ENCODE measurements at places on chromosomes 1 and 21.

- no peak for DNase-seq
These were observed 295.5 kb upstream of the KAZN start for GRCh38 chr1:14303011-14303410.

DNA sequence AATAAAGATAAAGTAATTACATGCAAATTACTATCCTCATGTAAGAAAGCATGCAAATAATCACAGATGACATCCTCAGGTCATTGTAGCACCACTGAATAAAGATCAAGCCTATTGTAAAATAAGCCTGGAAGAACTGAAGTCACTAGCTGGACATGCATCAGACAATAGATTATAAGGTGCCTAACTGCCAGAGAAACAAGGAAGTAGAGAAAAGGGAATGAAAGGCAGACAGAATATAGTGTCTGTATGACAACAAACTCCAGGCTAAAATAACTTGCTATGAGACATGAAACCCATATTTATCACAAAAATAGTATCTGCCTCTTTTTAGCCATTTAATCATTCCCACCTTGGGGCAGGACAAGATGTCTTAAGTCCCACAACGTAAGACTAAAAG is 108.7 kb downstream of the ENAH start:
- no peak for DNase-seq

DNA sequence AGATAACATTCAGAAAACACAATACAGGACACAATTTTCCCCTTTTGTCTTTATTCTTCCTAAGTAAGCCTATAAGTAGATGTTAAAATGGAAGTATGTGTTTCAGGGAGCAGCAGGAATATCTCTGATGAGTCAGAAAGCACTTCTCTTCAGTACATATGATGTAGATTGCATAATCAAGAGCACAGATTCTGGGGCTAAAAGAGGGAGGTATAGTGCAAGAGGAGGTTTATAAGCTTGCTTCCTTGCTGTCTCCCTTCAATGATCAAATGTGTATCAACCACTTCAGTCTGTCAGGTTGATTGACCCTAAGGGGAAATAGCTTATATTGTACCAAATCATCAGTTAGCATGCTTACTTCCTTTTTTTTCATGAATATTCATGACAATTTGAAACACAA is 822.8 kb downstream of the BRINP3 start:
- DNase-seq, result no peak

GRCh38 chr1:244284641-244285156 is 167.0 kb downstream of the ADSS2 start:
- DNase-seq, result no peak

- no peak for DNase-seq
These were observed 35.4 kb upstream of the TTC39A start for GRCh38 chr1:51365774-51366173.

DNA sequence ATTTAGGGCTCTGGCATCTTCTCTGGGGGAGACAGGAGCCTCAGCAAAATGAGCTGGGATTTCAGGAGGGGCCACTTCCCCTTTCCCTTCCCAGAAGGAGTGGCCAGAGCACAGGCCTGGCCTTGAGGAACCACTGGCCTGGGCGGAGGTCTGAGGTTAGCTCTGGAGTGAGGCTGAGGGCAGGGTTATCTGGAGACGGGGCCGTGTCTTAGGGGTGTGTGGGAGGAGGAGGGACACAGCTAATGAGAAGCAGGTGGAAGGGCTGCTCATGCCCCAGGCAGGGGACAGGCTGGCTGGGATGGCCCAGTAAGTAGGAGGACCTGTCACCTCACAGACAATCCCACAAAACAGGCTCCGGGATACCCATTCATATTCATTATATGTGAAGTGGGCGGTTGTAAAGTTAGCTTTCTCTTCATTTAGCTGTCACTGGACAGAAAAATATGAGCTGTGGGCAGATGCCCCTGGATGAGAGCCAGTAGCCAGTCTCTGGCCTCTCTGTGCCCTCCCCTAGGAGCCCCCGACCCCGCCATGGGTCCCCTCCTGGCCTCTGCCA is 12.4 kb downstream of the ALX3 start:
- no peak for DNase-seq

- DNase-seq, result no peak
These were observed 56.0 kb upstream of the ADARB1 start for GRCh38 chr21:45018131-45019075.

DNA sequence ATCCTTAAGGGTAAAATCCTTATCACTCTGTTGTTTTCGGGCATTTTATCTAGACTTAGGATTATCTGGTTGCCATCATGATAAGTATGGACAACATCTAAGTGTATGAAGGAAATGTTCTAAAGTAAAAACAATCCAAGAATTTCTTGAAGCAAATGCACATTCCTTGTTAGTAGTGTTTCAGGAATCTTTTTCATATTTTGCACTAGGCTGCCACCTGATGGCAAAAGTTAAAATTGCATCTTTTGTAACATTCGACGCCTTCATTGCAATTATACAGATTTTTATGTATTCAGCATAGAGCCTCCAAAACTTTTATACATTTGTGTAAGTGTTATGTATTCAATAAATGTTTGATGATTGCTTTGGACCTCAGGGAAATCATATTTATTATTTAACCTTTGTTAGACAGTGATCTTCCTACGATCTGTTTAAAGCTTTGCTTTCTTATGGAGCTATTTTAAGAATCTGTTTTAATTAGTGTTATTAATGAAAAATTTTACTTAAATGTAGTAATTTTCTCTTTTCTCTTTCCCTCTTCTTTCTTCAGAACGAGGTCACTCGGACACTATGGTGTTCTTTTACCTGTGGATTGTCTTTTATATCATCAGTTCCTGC is 49.4 kb upstream of the KIAA1614 start:
- no peak for DNase-seq

- no peak for DNase-seq
These were observed 37.1 kb upstream of the USP25 start for GRCh38 chr21:15692711-15693110.

- no peak for DNase-seq
These were observed 46.7 kb downstream of the SYF2 start for GRCh38 chr1:25185409-25186160.

- no peak for DNase-seq
These were observed 612.0 kb downstream of the MATN1 start for GRCh38 chr1:30111431-30111830.

DNA sequence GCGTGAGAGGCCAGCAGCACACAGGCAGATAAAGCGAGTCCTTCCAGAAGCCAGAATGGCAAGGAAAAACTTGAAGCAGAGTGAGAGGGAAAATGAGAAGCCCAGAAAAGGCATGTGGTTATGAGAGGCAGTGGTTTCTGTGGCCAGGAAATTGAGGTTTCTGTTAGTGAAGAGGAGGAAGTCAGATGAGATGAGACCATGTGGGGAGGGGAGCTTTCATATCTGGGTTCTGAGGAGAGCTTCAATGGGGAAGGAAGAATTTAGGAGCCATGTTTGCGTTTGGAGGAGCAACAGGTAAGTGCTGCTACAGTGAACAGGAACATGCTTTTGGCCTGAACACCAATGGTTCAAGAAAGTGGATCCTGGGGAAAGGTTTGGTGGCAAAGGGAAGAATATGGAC is 6.1 kb upstream of the CD1A start:
- no peak for DNase-seq

DNA sequence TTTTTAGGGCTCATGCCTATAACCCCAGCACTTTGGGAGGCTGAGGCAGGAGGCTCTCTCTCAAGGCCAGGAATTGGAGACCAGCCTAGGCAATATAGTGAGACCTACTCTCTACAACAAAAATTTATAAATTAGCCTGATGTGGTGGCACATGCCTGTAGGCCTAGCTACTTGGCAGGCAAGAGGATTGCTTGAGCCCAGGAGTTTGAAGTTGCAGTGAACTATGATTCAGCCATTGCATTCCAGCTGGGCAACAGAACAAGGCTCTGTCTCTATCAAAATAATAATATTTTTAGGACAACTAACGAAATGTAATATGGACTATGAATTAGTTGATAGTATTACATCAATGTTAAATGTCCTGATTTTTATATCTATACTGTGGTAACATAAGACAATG is 68.8 kb upstream of the ARID1A start:
- DNase-seq, result no peak

DNA sequence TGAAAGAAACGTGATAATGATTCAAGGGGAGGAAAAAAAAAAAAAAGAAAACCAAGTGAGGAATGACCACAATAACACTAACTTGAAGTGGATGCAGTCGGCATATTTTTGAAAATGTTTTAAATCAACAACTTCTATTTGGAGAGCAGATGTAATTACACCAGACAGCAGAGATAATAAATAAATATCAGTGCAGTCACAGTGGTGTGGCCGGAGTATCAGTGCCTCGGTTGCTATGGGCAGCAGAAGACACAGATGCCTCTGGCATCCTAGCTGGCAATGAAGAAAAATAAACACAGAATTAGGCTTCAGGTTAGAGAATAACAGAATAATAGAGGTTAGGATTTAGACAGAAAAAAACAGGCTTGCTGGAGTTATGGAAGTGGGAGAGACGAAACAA is 888.3 kb downstream of the LTN1 start:
- DNase-seq, result no peak

- DNase-seq, result no peak
These were observed 192.5 kb upstream of the ZRANB2 start for GRCh38 chr1:71273334-71273733.

DNA sequence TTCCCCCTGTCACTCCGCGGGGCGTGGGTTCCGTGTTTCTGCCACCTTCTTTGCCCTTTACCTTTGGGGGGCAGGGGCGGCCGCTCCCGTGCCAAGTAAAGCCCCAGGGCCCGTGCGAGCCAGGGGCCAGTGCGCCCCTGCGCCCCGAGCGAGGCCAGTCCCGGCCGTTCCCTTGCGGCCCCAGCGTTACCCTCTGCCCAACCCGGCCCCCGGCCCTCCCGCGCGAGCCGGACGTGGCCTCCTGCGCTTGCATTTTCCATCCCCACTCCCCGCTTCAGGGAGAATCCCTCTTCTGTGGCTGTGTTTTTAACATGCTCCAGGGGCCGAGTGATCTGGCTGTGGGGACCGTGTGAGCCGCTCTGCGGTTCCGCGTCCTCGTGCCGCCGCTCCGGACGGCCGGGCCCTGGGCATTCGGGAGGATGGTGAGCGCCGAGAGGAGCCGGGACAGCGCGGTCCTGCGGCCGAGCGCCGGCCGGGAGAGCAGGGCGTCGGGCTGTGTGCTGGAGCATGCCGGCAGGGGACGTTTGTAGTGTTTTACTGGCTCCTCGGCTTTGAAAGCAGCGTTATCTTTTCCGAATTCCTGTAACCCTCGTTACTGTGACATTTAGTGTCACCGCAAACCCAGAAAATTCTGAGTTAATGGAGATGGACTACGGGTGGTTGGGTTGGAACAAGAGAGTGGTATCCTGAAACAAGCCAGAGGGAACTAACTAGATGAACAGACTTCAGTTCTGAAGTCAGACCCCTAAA is 1.0 kb downstream of the GALNT2 start:
- DNase-seq, result no peak
